Left lung (tissue), 14 donors: ENCODE measurements at places on chromosomes 7 and 10. TPM values are rescaled to one million over a fixed set of nuclear protein-coding genes. Genes with fewer than 3 reads are reported as not detected.
A peak's percentile ranks its signal among the peaks of the same experiment; 100 is the strongest.

- H3K4me3 ChIP-seq, result no peak overlapping the region
- H3K27ac ChIP-seq, result no peak overlapping the region
- H3K4me1 ChIP-seq, result no peaks in the 10 kb centered on the region
- no peak for DNase-seq
Measured at GRCh38 chr10:103535595-103535994, 42.1 kb downstream of the NEURL1 start.

DNA sequence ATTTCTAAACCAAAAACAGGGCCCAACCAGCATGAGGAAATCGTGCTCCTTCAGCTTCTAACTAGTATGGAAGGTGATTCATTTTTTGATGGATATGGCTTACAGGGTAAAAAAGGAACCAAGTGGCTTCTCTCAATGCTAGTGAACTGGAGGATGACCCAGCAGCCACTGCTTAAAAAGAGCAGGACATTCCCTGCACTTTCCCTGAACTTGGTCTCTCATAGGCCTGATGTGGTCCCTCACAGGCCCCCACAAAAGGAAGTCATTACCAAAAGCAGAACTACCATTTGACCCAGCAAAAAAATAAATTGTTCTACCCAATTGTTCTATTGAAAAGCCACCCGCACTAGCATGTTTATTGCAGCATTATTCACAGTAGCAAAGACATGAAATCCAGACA, 188.8 kb downstream of the CALN1 start:
- no peaks in the 10 kb centered on the region for H3K36me3 ChIP-seq

- no peak for DNase-seq
- H3K4me3 ChIP-seq, result no peak overlapping the region
- peaks cover 63% of the 10 kb centered on the region for H3K36me3 ChIP-seq
- no peak overlapping the region for H3K27ac ChIP-seq
Measured at GRCh38 chr10:90888387-90888786, 16.6 kb downstream of the RPP30 start.

DNA sequence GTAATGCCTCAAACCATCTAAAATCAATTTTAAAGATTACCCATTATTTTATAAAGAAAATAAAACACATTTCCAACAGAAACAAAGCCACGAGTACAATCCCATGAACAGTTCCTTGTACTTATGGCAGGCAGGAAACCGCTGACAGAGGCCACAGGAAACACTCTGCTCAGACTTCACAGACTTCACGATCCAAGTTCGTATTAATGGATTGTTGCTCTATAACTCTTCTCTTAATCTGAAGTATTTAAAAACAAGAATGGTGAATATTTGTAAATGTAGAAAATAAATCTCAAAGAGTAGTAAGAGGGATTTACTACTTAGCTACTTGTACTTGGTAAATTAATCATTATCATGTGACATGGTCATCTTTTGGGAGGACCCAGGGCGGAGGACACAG, 78.3 kb downstream of the SNX10 start:
- H3K27me3 ChIP-seq, result peaks cover 16% of the 10 kb centered on the region
- DNase-seq, result no peak
- peak overlapping the region; percentile 85 for H3K27ac ChIP-seq
- no peak overlapping the region for H3K4me3 ChIP-seq
- H3K36me3 ChIP-seq, result peaks cover 49% of the 10 kb centered on the region

GRCh38 chr10:127035827-127036226, 130.6 kb downstream of the DOCK1 start:
- no peaks in the 10 kb centered on the region for H3K27me3 ChIP-seq
- H3K4me1 ChIP-seq, result no peaks in the 10 kb centered on the region
- no peaks in the 10 kb centered on the region for H3K36me3 ChIP-seq
- DNase-seq, result no peak

DNA sequence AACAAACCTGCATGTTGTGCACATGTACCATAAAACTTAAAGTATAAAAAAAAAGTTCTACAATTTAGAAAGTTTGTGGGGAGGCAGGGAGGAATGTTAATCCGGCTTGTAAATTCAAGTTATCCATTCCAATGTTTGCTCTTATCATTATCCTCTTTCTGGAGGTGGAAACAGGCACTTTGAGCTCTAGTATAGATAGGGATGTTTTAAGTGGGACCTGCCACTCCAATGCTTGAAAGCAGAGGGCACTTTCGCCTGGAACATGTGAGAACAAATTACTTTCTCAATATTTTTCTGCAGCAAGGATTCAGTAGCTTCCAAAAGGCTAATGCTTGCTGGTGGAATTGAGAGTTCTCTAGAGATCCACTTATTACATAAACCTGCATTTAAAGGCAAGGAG, 45.6 kb downstream of the FEZF1 start:
- H3K4me3 ChIP-seq, result no peak overlapping the region
- no peak for DNase-seq
- H3K36me3 ChIP-seq, result no peaks in the 10 kb centered on the region
- no peaks in the 10 kb centered on the region for H3K27me3 ChIP-seq
- H3K4me1 ChIP-seq, result no peaks in the 10 kb centered on the region

DNA sequence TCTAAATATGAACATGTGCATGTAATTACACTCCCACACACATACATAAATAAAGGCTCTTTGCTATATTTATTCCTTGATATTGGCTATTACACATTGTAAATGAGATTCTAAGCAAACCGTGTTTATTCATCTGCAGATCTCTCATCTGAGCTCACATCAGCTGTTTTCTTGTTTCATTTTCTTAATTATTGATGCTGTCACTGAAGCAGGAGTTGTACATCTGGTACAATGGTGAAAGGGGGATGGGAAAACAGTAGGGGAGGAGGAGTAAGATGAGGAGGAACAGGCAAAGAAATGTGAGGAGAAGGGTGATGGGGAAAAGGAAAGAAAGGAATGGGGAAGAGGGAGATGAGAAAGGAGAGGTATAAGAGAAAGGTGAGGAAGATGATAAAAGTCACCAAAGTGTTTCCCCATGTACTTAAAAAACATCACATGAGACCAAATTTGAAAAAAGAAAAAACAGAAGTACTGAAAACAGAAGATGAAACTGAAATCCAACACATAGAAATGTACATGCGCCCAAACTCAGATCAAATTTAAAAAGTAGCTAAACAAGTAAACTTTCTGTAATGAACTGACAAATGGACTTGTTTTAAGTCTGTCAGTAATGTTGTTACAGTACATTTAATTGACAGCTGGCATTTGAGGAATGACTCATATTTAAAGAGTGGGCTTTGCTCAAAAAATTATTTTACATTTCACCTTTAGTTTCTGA, 472.2 kb downstream of the ARL4A start:
- H3K27ac ChIP-seq, result no peak overlapping the region
- H3K36me3 ChIP-seq, result no peaks in the 10 kb centered on the region
- no peaks in the 10 kb centered on the region for H3K27me3 ChIP-seq
- no peaks in the 10 kb centered on the region for H3K4me1 ChIP-seq
- DNase-seq, result no peak
- no peak overlapping the region for H3K4me3 ChIP-seq

- peaks cover 17% of the 10 kb centered on the region for H3K27me3 ChIP-seq
- DNase-seq, result no peak
- no peak overlapping the region for H3K4me3 ChIP-seq
- H3K27ac ChIP-seq, result no peak overlapping the region
- no peaks in the 10 kb centered on the region for H3K36me3 ChIP-seq
Measured at GRCh38 chr10:62811159-62811875, 4.8 kb downstream of the EGR2 start.

- H3K36me3 ChIP-seq, result no peaks in the 10 kb centered on the region
- no peaks in the 10 kb centered on the region for H3K27me3 ChIP-seq
- H3K4me1 ChIP-seq, result no peaks in the 10 kb centered on the region
- DNase-seq, result no peak
Measured at GRCh38 chr10:66321723-66322665, 603.8 kb upstream of the LRRTM3 start.

DNA sequence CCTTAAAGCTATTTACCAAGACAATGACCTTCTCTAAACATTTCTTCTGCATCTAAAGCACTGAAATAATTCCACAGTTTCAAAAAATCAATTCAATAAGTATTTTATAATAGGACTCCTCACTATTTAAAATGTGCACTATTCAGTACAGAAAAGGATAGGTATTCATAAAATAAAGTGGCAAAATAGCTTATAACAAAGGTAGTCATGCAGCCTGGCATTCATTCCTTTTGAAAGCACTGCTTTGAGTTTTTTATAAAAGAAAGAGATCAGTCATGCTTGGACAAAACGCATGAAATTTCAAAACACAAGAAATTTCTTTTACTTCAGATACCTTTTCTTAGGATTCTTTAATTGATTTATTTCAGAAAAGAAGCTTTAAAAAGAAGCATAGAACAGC, 689.7 kb upstream of the PHF14 start:
- no peak overlapping the region for H3K4me3 ChIP-seq
- no peak overlapping the region for H3K27ac ChIP-seq
- DNase-seq, result no peak
- no peaks in the 10 kb centered on the region for H3K27me3 ChIP-seq

DNA sequence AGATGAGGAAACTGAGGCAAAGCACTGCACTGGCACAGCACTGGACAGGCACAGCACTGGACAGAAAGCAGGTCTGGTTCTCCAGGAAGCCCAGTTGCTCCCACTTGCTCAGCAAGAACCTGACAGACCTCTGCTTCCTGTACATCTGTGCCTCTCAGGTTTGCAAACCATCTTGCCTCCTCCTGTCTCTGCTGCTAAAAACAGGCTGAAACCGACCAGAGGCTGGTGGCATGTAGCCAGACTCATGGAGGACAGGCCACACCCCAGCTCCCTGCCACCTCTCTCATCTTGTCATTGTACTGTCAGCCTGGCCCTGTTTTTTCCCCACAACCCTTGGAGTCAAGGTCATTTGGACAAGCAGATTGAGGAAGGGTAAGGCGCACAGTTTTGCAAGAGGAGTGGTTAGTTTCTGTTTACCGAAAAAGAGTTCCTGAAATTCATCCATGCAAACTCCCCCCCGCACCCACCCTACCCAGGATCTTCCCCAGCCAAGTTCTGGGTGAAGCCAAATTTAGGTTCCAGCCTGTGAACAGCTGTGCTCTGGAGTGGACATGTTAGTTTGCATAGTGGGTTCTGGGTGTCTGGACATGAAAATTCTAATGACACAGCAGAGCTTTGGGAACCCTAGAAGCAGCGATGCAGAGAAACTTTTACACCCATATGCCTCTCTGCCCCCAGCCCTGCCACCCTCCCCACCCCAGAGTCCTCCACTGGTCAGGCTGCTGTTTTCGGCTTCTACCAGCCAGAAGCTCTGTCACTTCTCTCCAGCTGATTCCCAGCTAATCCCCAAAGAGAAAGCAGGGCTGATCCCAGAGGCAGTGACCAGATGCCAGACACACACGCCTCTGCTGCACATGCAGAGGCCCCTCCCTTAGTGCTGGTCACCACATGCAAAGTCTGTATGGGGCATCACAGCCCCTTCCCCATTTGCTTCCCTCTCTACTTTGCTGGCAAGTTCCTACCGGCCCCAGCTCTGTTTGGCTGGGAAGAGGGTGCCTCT, 8.5 kb upstream of the C10orf105 start:
- no peak for DNase-seq
- H3K4me3 ChIP-seq, result no peak overlapping the region
- no peaks in the 10 kb centered on the region for H3K36me3 ChIP-seq
- no peaks in the 10 kb centered on the region for H3K27me3 ChIP-seq
- H3K27ac ChIP-seq, result peak overlapping the region; percentile 63

DNA sequence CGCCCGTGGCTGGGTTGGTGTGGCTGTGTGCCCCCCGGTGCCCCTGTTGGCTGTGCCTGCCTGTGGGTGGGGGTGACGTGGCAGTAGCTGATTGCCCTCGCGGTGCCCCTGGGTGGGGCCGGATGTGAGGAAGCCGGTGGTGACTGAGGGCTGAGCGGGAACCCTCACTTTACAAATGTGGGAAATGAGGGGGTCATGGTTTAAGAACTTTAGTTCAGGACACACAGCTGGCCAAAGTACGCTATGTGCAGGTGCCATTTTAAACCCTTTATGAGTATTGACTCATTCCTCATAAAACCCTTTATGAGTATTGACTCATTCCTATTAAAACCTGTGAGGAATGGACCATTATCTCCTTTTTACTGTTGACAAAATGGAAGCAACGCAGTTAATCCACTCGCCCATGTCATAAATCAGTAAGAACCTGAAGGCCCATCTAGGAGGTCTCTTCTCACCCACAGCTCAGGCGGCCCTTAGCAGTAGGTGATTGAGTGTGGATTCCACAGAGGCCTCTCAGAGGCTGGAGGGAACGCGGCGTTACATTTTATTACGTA, 290.1 kb upstream of the COBL start:
- no peaks in the 10 kb centered on the region for H3K27me3 ChIP-seq
- no peak for DNase-seq
- no peak overlapping the region for H3K27ac ChIP-seq
- H3K4me3 ChIP-seq, result no peak overlapping the region
- no peaks in the 10 kb centered on the region for H3K4me1 ChIP-seq

- no peaks in the 10 kb centered on the region for H3K36me3 ChIP-seq
- no peak overlapping the region for H3K27ac ChIP-seq
- peak; percentile 93 for DNase-seq
- H3K27me3 ChIP-seq, result no peaks in the 10 kb centered on the region
- peaks cover 20% of the 10 kb centered on the region for H3K4me1 ChIP-seq
Measured at GRCh38 chr10:78407009-78407711, 373.5 kb downstream of the RPS24 start.

DNA sequence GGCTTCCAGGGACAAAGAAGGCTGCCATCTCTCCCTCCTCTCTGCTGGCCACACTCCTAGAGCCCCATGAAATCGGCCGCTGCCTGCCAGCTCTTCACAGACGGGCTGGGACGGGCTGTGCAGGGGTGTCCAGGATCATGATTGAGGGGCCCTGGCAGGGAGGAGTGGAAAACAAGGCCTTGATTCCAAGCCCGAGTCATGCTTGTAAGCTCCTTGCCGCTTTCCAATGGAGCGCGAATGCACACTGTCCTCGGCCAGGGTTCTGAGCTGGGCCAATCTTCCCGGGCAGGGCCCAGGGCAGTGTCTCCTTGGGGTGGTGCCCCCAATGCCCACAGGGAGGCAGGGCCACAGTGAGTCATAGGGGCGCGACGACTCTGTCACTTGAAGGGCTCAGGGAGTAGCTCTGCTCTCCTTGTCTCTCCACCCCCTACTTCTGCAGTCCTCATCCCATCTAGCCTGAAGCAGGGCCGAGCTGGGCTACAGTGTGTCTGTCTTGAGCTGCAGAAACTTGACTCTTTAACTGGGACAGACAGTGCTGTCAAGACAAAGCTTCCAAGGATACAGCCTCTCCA, 186.2 kb upstream of the SVIL start:
- no peaks in the 10 kb centered on the region for H3K27me3 ChIP-seq
- H3K4me3 ChIP-seq, result no peak overlapping the region
- DNase-seq, result no peak
- H3K36me3 ChIP-seq, result no peaks in the 10 kb centered on the region

DNA sequence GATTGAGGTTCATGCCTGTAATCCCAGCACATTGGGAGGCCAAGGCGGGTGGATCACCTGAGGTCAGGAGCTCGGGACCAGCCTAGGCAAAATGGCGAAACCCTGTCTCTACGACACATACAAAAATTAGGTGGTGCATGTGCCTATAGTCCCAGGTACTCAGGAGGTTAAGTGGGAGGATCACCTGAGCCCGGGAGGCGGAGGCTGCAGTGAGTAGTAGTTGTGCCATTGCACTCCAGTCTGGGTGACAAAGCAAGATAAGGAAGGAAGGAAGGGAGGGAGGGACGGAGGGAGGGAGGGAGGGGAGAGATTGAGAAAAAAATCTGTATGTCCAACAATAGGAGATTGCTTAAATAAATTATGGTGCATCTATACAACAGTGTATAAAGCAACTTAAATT, 13.2 kb downstream of the TLL2 start:
- H3K4me3 ChIP-seq, result no peak overlapping the region
- no peaks in the 10 kb centered on the region for H3K4me1 ChIP-seq
- no peak for DNase-seq
- no peaks in the 10 kb centered on the region for H3K36me3 ChIP-seq
- no peaks in the 10 kb centered on the region for H3K27me3 ChIP-seq

Gene PPP1R17
- total RNA-seq, result not detected

Gene FAM241B
- total RNA-seq, result 9.3 TPM

Gene AKR1C8
- 0.26 TPM for total RNA-seq

Gene PGAM2
- total RNA-seq, result 0.79 TPM

Gene RBAK
- total RNA-seq, result 9.7 TPM

Gene PIP4K2A
- total RNA-seq, result 41.0 TPM

Gene CTAGE15
- 0.29 TPM for total RNA-seq
